ENCODE measurements at places on chromosomes 11 and 22.

DNA sequence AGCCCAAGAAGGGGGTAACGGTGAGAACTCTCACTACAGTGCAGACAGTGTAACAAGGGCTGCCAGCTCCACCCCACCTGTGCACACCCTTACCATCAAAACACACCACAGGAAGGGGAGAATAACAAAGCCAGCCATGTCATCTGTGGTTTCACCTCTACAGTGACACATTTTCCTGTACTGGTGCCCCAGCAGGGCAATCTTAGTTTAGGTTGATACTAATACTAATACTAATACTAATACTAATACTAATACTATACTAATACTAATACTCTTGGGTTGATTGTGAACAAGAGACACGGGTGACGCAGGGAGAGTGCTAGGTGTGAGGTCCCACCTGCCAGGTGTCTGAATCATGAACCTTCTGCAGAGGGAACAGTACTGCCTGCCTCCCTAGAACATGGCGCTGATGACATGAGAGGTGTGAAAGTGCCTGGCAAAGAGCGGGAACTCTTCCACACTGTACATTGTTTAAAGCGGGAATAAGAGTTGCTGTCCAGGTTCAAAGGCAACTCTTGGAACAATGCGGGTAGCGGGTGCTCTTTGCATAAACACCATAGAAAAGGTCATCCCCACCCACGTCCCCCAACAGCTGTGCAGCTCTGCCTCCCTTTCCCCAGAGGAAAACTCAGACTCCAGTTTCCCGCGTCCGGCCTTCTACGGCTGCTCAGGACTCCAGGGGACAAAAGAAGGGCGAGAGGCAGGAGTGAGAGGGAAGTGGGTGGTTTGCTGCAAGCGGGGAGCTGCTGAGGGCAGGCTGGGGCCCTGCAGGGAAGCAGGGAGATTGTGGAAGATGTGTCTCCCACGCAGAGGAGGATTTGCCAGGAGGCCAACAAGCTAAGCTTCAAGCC, 25.0 kb upstream of the TMPRSS4 start:
- no peak for DNase-seq

- DNase-seq, result no peak
These were observed 4.6 kb downstream of the B4GALNT4 start for GRCh38 chr11:373716-374551.

GRCh38 chr11:107385361-107385981, 72.2 kb downstream of the CWF19L2 start:
- no peak for DNase-seq

- DNase-seq, result no peak
These were observed 17.3 kb downstream of the TEAD1 start for GRCh38 chr11:12691473-12691872.

GRCh38 chr22:36761553-36762240, 14.2 kb downstream of the IFT27 start:
- DNase-seq, result no peak

DNA sequence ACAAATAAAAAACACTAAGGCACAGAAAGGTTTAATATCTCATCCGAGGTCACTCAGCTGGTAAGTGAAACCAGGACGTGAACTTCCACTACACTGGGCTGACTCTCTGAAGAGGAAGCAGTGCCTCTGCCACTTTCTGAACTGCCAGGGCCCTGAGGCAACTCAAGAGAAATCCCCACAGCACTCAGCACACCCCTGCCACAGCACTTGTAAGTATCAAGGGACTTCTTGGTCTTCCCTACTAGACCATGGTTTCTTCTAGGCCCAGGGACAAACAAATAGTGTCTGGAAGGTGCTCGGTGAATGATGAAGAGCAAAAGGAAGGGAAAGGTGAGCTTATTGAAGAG, 49.7 kb downstream of the RPL27A start:
- DNase-seq, result no peak

DNA sequence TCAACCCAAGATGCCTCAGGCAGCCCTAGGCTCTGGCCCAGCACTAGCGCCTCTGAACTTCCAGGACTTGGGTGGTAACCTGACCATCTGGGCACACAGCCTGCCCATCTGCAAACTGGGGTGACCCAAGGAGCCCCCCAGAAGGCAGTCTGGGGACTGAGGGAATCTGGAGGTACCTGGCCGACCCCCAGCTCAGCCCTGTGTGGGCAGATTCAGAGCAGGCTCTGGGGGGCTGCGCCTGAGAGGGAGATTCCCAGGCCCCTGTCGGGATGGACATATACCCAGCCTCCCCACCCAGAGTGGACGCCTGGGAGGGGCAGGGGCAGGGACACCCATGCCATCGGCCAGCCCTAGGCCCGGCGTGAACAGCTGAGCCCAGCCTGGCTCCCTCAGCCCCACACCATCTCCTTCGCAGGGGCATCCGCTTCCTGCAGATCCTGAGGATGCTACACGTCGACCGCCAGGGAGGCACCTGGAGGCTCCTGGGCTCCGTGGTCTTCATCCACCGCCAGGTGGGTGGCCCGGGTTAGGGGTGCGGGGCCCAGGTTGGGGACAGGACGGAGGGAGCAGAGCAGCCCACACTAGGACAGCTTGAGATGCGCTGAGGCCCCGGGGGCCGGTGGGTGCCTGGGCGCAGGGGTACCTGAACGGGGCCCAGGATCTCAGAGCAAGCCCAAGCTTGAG, 126.9 kb downstream of the KCNQ1 start:
- no peak for DNase-seq

DNA sequence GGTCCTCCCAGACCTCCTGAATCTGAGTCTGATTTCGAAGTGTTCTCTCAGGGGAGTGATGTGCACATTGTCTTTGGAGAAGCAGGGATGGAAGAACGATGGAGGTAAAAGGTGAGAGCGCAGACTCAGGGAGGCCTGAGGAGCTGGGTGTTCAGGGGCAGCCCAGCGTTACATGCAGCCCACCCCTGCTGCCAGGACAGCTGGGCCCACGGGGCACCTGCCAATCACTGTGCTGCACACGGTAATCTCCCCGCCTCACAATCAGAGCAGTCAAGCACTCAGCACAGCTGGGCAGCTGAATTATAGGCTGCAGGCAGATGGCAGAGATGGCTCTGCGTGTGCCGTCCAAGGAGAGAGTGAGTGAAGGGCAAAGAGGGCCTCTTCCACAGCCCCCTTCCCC, 17.9 kb upstream of the HTR3A start:
- peak; percentile 73 for DNase-seq

GRCh38 chr22:46165977-46166376, 15.7 kb downstream of the PPARA start:
- DNase-seq, result peak; percentile 56

DNA sequence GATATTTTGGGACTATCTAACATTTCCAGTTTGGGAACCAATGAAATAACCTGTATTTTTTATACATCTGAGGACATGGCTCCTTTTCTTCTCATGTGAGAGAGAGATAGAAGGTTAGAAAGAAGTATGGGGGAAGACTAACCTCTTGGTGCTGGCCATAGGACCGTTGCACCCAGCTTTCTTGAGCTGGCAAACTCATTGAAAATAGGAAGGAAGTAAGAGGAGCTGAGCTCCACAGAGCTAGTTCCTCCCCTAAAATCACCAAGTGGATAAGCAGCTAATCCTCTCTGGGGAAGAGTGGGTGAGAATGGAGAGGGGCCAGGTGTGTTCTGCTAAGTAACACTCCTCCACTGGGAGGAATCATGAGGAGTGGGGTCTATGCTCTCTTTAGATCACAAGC, 387.4 kb upstream of the CADM1 start:
- DNase-seq, result no peak
